HuH-7.5 (cell line): ENCODE measurements at places on chromosomes 2 and 18.

DNA sequence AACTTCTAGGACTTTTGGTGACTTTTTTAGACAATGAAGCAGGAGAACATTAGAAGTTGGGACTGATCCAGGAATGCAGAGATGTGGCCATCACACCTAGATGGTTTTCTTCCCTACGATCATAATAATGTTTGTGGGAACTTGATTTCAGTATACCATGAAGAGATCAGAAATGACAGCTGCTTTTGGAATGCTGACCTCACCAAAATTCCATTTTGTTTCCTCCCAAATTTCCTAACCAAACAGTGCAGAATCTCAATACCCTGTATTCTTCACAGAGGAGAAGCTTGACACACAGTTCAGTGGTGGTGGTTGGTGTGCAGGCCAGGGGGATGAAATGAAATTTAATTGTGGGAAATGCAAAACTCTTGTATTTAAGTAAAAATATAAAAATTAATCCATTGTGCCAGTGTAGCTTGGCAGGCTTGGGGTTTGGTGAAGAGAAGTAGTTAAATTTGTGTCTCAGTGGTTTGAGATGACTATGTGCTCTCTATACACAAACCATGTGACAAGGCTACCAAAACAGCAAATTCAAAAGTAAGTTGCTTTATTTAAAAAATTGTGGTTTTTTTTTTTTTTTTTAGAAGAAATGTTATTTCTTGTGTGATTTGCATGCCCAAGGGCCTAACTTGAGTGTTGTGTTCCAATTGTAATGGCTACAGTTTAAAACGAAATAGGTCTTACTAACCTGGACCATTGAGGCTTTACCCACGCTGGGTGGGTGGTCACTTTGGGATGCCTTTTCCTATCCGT is 252.4 kb downstream of the LPIN1 start:
- DNase-seq = no peak

DNA sequence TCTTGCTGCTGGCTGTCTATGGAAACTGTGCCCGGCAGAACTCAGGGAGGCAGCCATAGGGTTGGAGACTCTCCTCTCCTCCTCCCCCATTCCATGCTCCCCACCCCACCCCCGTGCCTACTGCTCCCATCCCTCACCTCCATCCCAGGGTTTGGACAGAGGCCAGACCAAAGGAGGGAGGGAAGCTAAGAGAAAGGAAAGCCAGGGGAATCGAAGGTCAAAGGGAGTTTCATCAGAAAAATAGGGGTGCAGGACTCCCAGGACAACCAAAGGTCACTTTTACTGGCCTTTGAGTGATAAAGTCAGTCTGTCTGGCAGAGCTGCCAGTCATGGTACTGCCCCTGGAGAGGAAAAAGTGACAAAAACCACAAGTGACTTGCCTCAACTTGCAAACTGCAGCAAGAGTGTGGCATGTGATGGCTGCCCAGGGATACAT is 187.3 kb upstream of the CTAGE1 start:
- no peak for DNase-seq

DNA sequence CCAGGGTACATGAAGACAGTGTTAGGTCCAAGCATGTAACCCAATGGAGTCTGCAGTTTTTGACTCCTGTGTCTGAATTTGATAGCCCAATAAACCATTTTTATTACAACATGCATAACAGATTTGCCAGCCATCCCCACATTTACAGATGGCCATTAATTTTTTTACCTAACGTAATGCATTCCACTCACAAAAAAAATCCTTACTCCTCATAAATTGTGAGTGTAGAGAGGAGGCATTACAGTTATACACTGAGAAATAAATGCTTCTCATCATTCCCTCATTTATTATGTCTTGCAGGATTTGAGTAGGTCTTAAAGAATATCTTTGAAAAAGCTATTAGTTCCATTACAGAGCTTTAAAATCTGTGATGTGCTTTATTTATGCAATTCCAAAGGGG is 193.8 kb downstream of the CMPK2 start:
- DNase-seq = no peak

DNA sequence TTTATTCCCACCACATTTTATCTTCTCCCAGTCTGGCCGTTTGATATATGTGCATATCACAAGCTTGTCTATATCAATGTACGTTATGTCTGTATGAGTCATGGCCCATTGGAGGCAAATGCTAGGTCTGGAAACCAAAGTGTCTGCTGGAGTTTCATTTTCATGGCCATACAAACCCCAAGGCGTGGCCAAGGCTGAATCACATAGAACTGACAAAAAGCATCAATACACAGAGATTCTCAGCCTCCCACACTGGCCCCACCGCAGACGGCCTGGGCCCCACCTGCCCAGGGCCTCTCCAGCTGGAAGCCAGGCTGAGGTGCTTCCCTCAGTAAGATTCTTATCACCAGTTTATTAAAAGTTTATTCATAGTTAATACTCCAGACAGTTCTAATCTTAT is 40.5 kb upstream of the SALL3 start:
- no peak for DNase-seq

- DNase-seq = no peak
These were observed 24.7 kb downstream of the PCBP1 start for GRCh38 chr2:70111752-70112591.

GRCh38 chr2:53793261-53793660 is 6.4 kb downstream of the ERLEC1 start:
- DNase-seq = no peak

DNA sequence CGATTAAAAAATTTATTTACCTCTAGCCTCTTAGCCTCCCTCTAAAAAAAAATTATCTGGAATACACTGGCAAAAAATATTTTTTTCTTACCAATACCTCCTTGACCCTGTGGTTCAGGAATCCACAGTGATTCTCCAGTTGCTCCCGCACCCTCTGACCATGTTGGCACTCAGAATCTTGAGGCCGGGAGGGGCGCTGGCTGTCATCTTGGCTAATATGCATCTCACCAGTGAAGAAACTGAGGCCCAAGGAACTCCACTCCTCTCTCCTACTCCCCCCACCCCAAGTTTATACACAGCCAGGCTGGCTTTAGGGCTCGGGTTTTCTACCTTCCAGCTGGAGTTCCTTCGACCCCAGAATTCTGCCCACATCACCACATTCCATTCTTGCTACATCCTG is 97.8 kb upstream of the THOC1 start:
- DNase-seq = no peak

DNA sequence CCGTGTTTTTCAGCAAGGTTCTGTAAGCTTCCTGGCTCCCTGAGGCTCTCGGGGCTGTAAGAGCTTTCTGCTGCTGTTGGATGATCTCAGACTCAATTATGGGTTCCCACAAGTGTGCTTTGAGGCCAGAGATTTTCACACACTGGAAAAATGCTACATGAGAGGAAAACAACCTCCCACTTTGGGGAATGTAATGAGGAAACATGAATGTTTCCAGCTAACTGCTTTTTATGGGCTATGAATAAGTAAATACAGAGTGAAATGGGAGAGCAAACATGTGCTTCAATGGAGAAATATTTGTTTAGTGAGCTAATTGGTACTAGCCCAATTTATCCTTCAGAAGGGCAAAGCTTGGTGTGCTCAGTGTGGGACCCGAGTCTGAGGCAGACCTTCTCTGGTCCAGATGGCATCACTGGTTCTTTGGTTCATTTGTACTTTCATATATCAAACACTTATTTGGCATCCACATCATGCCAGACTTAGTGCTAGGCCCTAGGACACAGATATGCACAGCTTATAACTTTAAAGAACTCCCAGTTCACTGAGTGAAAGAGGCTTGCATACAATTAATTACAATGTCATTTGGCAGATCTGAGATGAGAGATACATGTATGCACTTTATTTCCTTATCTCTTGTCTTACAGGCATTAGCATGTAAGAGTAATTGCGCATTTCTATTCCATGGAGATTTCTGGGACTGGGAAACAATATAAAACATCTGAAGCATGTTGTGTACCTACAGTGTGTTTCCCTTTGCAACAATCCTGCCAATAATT is 248.8 kb downstream of the RDH14 start:
- DNase-seq = no peak

DNA sequence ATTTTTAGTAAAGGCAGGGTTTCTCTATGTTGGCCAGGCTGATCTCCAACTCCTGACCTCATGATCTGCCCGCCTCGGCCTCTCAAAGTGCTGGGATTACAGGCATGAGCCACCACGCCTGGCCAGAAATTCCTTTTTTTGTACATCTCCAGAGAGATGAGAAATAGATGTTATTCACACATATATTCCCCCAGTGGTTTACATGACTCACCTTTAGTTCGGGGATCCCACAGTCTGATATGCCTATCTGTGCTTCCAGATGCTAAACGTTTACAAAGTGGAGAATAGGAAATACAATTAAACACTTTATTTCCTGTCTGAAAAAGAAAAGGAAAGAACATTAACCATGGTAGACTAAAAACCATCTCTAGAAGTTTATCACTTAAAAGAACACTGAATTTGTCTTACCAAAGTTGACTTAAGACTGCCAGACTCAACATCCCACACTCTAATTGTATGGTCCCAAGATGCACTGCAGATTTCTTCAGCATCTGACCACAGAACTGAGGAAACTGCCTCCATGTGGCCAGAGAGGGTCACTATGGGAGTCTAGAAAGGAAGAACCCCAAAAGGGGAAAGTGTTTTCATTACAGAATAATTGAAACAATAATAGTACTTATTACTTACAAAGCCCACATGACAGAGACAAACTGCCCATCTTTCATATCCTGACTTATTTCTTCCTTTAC is 12.6 kb upstream of the ICA1L start:
- no peak for DNase-seq

- no peak for DNase-seq
These were observed 45.0 kb downstream of the METTL4 start for GRCh38 chr18:2526329-2526728.

DNA sequence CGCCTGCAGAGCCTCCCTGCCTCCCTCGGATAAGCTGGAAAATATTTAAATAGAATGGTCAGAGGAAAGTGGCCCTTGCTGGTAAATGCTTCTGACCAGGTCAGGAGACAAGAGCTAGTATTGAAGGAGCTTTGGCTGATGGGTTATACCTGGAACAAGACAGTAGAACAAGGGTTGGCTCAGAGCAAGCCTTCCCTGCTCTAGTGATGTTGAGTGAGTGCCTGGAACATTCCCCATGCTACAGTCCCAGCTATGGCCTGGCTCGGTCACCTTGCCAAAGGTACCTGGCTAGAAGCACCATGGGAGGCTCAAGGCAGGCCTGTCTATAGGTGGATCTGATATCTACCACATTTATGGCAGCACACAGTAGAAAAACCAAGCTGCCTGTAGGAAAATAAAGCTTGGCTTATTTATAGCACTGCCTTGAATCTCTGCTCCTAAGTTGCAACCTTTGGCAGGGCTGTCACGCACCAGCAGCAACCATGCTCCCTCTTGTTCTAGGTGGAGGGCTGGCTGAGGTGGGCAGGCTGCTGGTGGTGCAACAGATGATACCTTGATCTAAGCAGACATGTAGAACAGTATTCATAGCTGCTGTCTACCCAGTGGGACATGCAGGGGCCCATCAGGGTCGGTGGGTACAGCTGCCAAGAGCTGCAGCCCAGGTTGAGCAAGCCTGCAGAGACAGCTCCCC is 66.7 kb upstream of the BCL2L11 start:
- no peak for DNase-seq

DNA sequence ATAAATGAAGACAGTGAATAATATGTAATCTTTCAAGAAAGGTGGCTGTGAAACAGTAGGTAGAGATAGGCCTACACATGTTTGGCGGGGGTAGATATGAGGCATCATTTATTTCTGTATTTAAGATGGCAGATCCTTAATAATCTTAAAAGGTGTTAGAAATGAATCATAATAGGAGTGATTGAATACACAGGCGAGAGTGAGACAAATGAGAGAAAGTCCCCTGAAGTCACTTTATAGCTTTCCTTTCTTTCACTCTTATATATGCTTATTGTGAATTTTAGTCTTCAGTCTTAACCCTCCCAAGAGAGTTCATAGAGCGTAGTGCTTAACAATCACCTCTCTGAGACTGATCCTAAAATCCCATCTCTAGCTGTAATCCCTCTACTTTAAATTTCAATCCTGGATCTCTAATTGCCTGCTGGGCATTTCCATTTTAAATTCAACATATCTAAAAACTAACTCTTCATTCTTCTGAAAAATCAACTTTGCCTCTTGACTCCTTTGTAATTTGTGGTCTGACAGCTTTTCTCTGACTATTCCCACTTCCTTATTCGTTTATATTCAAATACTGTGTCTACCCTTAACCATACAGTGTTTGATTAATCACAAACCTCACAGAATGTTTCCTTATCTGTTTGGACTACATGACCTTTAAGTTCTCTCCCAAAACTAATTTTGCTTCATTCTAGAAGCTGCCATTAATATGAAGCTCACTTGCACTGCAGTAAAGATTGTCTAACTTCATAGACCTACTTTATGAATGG is 463.7 kb upstream of the FSIP2 start:
- DNase-seq = no peak

GRCh38 chr18:12895626-12896025 is 11.6 kb upstream of the PTPN2 start:
- DNase-seq = no peak

DNA sequence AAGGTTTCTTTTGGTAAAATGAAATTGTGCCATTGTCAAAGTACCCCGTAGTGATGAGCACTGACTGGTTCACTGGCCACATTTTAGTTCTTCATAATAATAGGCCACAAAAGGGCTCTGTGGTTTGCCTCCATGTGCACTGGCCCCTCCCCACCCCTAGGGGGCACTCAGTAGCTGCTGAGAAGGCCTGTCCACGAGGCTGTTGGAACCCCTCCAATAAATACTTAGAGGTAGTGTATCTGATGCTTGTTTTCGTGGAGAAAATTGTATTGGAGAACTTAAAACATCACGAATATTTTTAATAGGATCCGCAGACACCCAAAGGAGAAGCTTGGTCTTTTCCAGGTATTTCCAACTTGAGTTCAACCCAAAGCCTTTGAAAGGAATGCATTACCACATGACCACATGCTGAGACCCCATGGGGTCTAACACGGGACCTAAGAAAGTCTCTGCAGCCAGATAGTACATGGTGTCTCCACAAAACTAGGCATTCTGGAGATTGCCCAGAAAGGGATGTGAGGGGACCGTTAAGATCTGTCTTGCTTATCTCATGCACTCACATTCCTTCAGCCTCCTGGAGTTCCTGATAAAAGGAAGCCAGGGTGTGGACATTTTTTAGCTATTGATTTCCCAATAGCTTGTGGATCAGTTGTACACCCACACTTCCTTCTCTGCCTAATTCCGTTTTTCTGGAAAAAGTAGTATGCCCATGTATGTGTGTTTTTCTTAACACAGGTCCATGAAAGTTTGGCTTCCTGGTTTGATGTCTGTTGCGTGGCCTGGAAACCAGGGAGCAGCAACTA is 28.5 kb upstream of the NOSTRIN start:
- DNase-seq = peak; percentile 39

DNA sequence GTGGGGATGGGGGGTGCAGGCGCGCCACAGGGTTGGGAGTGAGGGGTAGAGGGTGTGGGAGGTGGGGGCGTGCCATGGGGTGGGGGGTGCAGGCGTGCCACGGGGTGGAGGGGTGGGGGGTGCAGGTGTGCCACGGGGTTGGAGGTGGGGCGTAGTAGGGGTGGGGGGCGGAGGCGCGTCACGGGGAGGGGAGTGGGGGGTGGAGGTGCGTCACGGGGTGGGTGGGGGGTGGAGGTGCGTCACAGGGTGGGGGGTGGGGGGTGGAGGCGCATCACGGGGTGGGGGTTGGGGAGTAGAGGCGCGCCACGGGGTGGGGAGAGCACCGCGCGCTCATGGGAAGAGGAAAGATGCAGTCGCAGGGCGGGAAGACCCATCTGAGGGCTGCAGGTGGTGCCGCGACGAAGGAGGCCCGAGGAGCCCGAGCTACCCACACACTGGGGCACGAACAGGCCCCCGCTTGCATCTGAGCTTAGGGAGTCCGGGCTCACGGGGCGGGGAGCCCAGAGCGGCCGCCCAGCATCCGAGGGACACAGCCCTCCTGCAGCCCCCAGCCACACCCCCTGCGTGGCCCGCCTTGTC is 37.5 kb downstream of the SNED1 start:
- no peak for DNase-seq
